ENCODE measurements at places on chromosomes 5 and 9.

GRCh38 chr9:87713278-87713987 lies 12.5 kb upstream of the CTSL start:
- DNase-seq, result peak; percentile 64

- DNase-seq, result no peak
These were observed 266.0 kb downstream of the DTWD2 start for GRCh38 chr5:118722122-118723020.

- no peak for DNase-seq
These were observed 237.6 kb downstream of the NNT start for GRCh38 chr5:43840424-43841125.

DNA sequence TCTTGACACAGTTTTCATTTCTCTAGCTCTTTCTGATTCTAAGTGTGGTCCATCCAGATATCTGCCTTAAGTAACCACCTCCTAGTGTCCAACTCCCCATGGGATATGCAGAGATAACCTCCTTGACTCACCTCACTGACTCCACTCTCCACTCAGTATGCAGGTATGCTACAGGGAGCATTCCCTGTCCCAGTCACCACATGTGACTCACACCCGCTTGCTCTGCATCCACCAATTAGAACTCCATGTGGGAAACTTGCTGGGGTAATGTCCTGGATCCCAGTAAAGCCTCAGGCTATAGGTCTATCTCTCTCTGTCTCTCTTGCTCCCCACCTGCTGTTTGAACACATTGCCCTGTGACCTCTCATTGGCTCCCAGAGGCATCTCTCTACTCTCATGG lies 563.9 kb downstream of the HTR1A start:
- DNase-seq, result no peak

GRCh38 chr9:89781838-89782540 lies 177.2 kb downstream of the GADD45G start:
- peak; percentile 33 for DNase-seq

- no peak for DNase-seq
These were observed 41.0 kb downstream of the FXN start for GRCh38 chr9:69076550-69076949.

- no peak for DNase-seq
These were observed 28.7 kb upstream of the MYOT start for GRCh38 chr5:137838976-137839375.

DNA sequence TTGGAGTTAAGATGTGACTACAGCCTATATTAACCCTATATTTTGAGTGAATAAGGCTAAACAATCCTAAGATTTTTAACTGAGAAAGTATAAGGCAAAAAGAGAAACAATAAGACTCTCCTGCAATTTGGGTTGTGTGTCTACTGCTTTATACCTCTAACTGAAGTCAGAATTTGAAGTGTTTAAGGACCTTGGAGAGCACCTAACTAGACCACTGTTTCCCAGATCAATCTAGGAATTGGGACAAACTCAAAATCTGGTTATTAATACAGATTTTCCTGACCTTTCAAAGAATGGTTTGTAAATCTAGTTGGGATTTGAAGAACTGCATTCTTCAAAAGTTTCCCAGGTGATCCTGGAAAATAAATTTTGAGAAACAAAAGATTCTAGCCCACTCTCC lies 42.1 kb downstream of the GABRA1 start:
- DNase-seq, result no peak

GRCh38 chr5:307794-308579 lies 13.5 kb upstream of the AHRR start:
- no peak for DNase-seq

DNA sequence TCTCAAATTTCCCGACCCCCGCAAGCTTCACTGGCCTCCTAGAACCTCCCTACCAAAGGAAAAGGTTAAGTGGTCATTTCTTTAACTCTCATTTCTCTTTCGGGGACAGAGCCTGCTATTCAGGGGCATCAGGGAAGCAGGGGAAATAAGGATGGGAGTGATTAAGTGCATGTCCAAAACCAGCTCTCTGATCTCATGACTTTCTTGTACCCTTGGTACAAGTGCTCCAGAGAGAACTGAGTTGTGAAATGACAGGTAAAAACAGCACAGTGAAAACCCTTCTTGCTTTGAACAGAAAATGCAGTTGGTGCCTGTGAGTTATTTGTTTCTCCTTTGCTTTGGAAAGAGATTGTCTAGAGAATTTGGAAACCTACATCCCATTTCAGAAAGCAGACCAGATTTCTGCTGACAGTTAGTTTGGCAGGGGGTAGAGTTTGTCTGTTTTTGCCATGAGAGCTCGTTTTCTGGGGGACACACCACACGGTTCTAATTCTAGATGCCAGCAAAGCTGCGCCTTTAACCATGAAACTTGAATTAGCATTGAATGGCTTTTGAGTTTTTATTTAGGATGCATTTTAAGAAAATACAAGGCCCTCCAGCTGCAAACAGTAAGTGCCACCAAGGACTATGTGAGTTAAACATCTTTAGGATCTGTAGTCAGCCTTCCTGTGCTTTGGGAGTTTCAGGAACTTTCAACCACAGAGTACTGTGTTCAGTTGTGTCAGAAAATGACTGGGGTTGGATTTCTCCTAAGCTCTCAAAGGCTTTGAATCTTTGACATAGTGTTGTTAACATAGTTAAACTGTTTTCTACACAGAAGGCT lies 161.7 kb upstream of the LHFPL2 start:
- no peak for DNase-seq

DNA sequence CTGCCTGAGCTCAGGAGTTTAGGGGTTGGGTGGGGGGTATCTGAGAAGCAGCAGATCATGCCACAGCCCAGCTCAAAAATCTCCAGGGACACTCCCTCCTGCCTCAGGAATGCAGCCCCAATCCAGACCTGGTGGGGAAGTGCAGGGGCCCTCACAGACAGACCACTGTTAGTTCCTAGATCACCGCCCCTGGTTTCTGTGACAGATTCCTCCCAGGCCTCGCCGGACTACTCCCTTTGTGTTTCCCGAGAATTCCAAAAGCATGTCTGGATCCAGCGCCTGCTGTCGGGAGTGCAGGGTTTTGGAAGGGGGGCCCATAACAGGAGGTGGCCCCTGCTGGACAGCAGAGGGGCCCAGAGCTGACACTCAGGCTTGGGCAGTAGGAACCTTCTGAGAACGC lies 74.5 kb downstream of the CTSL start:
- DNase-seq, result no peak

DNA sequence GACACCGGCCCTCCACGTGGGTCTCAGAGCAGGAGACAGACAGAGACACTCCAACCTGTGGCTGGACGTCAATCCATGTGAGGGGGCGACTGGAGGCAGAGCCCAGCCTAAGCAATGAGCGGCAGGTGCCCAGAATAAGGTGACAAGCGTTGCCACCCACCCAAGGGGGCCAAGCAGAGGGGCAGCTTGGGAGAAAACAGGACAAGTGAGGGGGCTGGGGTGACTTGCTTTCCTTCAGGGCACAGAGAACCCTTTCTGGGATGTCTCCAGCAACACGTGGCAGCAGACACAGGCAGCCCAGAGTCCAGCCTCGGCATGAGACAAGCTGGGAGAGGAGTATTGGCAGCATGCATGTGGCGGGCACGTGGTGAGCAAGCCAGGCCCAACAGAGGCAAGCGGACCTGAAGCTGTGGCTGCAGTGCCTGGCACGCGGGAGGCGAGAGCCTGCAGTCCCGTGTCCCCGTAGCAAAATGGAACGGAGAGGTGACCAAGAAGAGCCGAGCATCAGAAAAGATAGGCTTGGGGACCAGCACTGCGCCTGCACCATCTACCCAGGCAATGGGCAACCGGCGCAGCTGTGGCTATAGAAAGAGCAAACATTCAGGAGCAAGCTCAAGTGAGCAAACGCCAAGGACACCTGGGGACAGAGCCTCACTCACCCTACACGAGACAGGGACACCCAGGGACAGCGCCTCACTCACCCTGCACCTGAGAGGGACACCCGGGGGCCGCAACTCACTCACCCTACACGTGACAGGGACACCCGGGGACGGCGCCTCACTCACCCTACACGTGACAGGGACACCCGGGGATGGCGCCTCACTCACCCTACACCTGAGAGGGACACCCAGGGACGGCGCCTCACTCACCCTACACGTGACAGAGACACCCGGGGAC lies 6.2 kb downstream of the TERT start:
- DNase-seq, result no peak

- DNase-seq, result no peak
These were observed 145.4 kb downstream of the NMUR2 start for GRCh38 chr5:152259702-152260101.

Measured in globus pallidus (tissue), 1 donor.